ENCODE measurements at places on chromosomes 13 and 19. TPM values are rescaled to one million over a fixed set of nuclear protein-coding genes. Genes with fewer than 3 reads are reported as not detected.

DNA sequence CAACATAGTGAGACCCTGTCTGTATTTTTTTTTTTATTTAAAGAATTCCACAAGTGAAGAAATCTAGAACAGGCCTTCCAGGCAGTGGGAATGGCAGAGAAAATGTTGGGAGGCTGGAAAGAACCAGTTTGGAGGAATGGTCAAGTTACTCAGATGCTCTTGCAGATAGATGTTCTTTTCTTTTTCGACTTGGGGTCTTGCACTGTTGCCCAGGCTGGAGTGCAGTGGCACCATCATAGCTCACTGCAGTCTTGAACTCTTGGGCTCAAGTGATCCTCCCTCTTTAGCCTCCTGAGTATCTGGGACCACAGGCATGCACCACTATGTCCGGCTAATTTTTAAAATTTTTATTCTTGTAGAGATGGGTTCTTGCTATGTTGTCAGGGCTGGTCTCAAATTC is 662 bp downstream of the C5AR1 start:
- DNase-seq, result no peak

DNA sequence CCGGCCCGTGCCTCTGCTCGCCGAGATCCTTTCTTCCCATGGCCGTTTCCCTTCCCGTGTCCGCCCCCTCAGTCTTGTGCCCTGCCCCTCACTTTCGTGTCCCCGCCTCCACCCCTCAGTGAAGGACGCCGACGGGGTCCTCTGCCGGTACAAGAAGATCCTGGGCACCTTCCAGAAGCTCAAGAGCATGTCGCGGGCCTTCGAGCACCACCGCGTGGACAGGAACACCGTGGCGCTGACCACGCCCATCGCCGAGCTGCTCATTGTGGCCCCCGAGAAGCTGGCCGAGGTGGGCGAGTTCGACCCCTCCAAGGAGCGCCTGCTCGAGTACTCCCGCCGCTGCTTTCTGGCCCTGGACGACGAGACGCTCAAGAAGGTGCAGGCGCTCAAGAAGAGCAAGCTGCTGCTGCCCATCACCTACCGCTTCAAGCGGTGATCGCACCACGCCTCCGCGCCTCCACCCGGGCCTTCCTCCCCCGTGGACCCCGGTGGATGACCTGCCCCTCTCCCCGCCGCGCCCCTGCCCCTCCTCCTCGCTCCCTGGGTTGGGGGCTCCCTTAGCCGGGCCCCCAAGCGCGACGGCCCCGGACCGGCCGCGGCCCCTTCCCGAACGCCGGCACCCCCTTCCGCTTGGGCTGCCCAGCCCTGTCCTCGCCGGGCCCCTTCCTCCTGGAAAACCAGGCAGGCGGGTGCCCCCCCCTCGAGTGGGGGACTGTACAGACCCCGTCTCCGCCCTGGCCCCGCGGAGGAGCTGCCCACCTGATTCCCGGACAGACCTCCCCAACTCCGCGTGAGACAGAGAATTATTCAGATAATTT is 2.3 kb upstream of the U2AF2 start:
- DNase-seq, result no peak

GRCh38 chr13:84896128-84896527 is 903.1 kb downstream of the SLITRK6 start:
- DNase-seq, result peak; percentile 36

DNA sequence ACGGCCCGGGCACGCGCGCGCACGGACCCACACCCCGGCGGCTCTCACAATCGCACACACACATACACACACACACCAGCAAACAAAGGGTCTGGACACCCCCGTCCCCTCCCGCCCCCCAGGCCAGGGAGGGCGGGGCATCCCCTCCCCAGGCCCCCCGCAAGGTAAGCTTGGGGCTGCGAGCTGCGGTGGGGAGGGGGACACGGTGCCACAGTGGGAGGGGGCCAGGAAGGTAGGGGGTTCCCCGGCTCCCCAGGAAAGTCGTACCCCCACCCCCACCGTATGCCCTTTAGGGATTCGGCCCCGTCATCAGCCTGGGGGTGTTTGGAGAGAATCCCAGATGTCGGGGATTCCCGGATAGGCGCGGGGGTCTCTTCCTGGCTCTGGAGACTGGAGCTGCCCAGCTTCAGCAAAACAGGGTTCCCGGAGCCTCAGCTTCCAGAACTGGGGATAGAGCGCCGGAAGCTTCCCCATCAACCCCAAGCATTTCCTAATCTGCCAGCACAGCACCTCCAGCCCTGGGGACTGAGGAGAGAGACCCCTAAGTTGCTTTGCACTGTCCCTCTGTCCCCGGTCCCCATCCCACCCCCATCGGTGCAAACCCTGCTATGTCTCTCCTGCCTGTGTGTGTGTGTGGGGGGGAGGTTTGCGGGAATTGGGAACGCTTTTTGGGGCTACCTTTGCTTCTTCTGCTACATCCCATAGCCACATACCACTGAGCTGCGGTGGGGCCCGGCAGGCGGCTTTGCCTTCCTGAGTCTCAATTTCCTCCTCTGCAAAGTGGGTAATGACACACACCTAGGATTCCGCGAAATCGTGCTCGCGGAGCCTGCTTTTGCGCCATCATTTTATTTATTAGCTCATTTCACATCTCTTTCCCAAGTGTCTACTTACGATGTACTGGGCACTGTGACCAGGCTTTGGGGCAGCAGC is 1.8 kb upstream of the CDC37 start:
- DNase-seq, result peak; percentile 86

ZNF729 gene
- not detected for total RNA-seq

SIGLEC6 gene
- total RNA-seq, result not detected
